ENCODE measurements at places on chromosomes 13 and 19.

GRCh38 chr19:12838182-12838885 lies at the start of gene MAST1:
Gene MAST1 (plus strand): TSS chr19:12838515. CDS start chr19:12838573, 58 bp downstream.
- DNase-seq: peak; percentile 79

DNA sequence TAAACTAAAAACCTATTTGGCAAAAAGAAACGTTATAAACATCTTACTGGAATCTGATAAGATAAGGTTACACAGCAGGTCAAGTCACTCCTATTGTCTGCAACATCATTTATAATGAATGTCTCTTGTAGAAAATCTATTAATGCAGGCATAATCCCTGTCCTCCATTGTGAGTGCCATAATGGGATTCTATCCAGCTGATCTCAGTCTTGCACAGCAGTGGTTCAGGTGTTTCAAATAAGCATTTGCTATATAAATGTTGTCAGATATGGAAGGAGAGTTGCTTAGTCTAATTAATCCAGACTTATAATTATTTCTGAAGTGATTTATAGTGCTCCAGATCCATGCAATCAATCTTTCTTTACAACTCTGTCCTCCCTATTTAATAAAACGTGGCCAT lies 186.5 kb upstream of the ATXN8OS start:
- peak; percentile 58 for DNase-seq

GRCh38 chr13:79194272-79194671 lies 211.8 kb downstream of the RBM26 start:
- DNase-seq: no peak

GRCh38 chr13:102589301-102589822 lies 7.4 kb upstream of the TPP2 start:
- DNase-seq: peak; percentile 20

DNA sequence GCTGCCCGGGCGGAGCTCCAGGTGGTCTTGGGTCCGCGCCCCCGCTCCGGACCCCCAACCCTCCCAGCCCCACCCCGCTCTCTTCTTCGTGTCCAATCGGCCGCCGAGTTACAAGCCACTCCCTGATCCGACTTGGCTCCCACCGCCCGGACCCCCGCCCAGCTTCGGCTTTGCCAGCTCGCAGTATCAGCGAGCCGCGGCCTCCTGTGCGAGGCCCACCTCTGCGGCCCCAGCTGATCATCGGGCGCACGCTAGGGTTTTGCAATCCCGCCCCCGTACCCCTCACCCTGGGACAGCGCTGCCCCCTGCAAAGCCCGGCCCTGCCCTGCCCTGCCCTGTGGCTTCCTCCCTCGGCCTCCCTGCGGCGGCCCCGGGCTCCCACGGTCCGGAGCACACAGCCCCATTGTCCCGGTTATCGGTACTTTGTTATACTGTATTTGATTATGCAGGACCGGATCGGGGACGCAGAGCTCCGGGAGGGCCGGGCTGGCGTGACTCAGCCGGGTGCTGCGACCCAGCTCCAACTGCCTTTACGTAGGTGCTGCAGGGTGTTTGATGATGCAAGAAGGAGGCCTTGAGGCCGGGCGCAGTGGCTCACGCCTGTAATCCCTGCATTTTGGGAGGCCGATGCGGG lies 598 bp upstream of the LPAR2 start:
- DNase-seq: peak; percentile 94

GRCh38 chr19:15292847-15293582 lies 39.3 kb downstream of the BRD4 start:
- no peak for DNase-seq

DNA sequence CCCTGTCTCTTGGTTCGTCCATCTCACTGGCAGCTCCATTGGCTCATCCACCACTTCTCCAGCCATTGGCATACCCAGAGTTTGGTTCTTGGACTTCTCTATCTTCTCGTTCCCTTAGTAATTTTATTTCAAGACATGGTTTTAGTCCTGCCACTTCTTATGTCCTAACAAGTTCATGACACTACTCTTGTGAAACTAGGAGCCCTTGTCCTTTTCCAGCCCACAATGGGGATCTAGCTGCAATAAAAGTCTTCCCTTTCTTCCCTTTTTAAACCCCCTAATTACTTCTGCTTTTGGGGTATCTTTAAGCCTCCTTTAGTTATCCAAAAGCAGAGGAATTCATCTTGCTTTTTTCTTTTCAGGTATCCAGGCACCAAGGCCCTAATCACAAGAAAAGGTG lies 2.9 kb upstream of the RCBTB2 start:
- DNase-seq: no peak

- peak; percentile 81 for DNase-seq
These were observed 28.7 kb downstream of the LACC1 start for GRCh38 chr13:43908156-43909126.

DNA sequence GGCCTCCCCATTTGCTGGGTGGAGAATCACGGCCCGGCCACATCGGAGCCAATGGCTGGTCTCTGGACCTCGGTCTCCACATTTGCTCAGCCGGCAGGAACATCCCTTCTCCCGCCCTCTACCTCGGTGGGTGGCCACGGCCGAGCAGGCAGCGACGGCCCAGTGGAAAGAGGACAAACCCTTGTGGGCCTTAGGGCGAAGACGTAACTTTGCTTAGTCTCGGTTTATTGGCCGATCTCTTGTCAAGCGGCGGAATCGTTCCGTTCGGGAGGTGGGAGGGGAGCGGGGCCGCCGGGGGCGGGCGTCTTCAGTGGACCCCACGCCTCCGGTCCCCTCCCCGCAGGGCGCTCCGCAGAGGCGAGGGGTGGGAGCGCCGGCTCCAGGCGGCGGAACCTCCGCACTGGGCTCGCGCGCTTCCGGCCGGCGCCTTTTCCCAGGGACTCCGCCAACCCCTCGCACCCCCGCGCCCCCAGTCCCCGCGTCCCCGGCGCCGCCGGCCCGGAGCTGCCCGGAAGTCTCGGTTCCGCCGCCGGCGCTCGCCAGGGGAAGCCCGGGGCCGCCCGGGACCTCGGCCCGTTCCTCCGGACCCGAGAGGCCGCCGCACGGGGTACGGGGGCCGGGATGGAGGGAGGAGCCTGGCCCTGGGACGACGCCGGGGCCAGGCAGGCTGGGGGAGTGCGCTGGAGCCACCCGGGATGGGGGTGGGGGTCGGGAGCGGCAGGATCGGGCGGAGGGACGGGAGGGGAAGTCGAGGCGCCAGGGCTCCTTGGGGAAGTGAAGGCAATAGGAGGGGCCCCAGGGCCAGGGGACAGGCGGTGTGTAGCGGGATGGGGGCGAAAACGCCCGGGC lies at the start of gene ZNF580:
ZNF580 (plus strand) TSS at position 426 of the 849 bp plus-strand sequence. CDS start 1,507 bp downstream, outside the sequence.
- DNase-seq: peak; percentile 85

GRCh38 chr13:26759907-26760831 lies at the start of gene GPR12:
Gene GPR12 (minus strand): TSS chr13:26760786. CDS start chr13:26759827, 959 bp downstream.
- peak; percentile 74 for DNase-seq

- peak; percentile 46 for DNase-seq
These were observed 1.8 kb downstream of the RAP2A start for GRCh38 chr13:97435794-97436193.

DNA sequence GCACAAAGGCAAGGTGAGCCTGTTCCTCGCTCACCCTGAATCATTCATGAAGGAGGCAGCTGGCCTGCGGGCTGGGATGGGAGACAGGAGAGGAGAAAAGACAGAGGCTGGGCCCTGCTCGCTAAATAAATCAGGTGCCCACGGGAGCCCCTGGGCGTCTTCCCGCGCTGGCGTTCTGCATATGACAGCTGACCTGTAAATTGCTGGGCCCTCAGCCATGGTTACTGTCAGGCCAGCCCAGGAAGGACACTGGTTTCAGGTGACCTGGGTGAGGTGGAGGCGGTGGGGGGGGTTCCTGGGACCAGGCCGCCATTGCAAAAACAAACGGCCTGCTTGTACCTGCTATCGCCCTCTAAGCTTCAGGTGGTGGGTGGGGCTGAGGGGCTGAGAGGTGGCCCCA lies 3.4 kb upstream of the PTBP1 start:
- no peak for DNase-seq

- peak; percentile 53 for DNase-seq
These were observed 16.5 kb downstream of the SIGLEC7 start for GRCh38 chr19:51158474-51159129.

- DNase-seq: no peak
These were observed 35.0 kb upstream of the MATK start for GRCh38 chr19:3821156-3821555.

DNA sequence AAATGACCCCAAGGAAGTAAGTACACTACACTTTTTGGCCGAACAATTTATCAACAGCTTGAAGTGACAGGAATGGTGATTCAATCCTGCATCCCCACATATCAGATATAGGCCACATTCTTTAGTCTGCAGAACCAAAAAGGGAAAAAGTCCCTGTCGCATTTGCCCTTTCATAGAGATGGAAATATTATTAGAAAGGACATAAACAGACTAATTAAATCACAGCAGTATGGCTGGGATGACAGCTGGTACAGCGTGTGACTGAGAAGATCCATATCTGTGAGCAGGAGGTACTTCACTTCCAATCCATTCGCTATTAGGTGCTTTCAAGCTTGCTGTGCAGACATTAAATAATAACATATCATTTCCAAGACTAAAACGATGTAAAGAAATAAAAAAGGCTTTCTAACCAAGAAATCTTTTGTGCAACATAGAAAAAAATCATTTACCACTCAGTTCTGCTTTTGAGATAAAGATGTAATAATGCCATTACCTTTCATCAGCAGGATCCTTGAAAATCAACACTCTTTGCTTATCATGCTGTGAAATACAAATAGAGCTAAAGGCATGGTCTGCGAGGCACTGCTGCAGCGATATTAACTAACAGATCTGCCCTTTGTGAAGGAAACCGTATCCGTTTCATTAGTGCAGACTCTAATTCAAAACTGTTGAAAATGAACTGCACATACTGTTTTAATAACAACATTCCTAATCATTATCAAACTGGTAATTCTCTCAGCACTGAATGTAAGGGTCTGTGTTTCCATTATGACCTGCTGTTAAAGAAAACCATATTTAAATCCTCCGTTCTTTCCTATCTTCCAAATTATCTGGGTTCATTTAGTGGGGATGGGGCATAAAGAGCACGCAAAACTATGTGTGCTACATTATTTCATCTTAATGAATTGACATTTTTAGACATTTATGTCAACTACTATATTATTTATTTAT lies 245.6 kb downstream of the DACH1 start:
- DNase-seq: peak; percentile 81

- DNase-seq: peak; percentile 61
These were observed 3.1 kb downstream of the A1BG start for GRCh38 chr19:58350001-58350861.

- DNase-seq: peak; percentile 90
These were observed 9.9 kb upstream of the RCBTB2 start for GRCh38 chr13:48542581-48543341.

DNA sequence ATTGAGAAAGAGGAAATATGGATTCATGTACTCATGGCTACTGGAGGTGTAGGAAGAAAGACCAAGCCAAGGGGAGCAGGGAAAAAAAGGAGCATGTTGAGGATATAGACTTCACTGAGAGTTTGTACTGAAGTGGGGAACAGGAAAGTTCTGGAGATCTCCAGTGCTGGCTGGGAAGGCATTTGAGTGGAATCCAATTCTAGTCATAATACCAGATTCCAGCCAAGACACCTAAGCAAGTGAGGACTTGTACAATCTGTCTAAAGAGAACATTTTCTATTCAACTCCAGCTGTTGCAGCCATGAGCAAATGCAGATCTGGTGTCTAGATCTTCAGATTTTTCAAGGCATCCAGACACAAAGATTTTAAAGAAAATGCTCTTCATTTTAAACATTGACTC lies 412.5 kb downstream of the OXGR1 start:
- no peak for DNase-seq

DNA sequence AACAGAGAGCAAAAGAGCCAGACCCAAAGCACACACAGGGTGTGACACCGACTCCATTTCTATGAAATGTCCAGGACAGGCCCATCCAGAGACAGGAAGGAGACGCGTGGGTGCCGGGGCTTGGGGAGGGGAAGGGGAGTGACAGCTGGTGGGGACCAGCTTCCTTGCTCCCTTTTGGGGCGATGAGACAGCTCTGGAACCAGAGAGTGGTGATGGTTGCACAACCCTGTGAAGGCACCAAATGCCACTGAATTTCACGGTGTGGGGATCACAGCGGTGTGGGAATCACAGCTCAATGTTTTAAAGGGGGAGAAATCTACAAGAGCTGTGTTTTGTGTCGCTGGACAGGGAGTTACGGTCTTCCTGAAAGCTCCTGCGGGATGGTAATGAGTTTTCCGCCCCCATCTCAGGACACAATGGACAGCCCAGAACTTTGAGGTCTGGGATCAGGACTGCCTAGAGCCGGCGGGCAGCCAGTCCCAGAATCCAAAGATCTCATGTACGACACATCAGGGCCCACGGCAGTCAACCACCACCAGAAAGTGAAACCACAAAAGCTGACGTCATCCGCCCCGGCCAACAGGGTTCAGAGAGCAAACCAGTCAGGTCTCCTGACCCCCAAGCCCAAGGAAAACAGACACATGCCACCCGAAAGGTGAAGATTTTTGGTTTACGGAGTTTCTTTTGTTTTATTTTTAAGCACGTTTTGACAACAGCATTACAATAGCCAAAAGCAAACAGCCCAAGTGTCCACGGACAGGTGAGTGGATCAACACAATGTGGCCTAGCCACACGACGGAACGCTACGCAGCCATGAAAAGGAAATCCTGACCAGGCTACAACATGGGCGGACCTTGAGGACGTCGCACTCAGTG lies 7.3 kb downstream of the SGTA start:
- DNase-seq: no peak

DNA sequence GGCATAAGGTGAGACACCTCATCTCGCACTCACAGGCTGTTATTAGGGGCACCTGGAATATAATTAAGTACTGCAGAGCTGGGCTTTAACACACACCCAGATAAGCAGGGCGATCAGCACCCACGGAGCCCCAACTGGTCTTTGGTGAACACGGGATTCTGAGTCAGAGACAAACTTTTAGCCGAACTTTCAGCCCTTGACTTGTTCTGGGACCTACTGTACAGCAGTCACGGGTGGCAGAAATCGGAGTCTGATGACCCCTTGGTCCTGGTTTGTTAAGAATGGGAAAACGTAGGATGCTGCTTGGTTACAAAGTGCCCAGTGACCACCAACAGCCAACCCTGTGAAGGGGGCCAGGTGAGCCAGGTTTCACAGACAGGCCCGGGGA lies 9.0 kb downstream of the SH3GL1 start:
- no peak for DNase-seq

DNA sequence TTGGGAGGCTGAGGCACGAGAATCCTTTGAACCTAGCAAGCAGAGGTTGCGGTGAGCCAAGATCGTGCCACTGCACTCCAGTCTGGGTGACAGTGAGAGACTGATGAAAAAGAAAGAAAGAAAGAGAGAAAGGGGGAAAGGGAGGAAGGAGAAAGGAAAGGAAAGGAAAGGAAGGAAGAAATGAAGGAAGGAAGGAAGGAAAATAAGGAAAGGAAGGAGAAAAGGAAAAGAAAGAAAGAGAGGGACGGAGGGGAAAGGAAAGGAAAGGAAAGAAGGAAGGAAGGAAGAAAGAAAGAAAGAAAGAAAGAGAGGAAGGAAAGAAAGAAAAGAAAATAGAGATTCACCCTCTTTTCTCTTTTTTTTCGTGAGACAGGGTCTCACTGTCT lies 8.7 kb downstream of the PDE4A start:
- DNase-seq: no peak

DNA sequence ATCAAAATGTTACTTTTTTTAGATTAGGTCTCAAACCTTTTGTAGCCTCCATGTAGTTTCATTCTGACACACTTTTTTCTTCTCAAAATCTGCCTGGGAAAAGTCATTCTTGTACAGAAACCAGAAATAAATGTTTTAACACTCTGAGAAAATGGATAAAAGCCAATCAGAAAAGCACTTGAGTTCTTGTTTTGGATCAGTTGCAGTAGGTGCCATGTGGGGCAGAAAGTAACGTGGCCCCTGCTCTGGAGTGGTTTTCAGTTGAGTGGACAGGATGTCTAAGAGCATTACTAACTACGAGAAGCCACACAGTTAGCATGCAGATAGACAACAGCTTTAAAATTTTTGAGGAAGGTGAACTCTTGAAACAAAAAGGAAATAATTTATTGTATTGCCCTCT lies 19.1 kb downstream of the GPR183 start:
- no peak for DNase-seq

GRCh38 chr19:13079542-13079986 lies 23.1 kb downstream of the LYL1 start:
- peak; percentile 82 for DNase-seq
